Neural progenitor cell (in vitro differentiated cells): ENCODE measurements at places on chromosomes 2 and 18. TPM values are rescaled to one million over a fixed set of nuclear protein-coding genes. Genes with fewer than 3 reads are reported as not detected.

GRCh38 chr18:47149457-47150028 is 757 bp downstream of the HDHD2 start:
- H3K4me1 ChIP-seq = peaks cover 14% of the 10 kb centered on the region
- H3K27me3 ChIP-seq = no peaks in the 10 kb centered on the region
- H3K4me3 ChIP-seq = peak overlapping the region; percentile 75
- DNase-seq = peak; percentile 28
- peak overlapping the region; percentile 87 for H3K27ac ChIP-seq

DNA sequence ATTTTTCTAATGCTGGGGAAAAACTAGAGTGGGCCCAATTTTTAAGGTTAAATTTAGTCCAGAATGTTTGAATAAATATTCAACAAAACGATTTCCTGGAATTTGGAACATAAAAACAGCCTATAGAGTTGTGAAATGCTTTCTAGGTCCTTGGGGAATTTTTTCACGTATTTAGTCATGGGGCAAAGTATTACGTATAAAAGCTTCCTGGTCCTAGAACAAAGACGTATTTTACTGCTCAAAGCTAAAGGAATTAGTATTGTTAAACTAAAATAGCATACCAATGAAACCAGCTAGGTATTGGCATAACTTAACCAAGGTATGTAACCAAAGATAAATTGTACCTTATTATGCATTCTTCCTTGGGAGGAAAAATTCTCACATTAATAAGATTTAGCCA is 1.6 kb downstream of the SESTD1 start:
- H3K27ac ChIP-seq = no peak overlapping the region
- peaks cover 20% of the 10 kb centered on the region for H3K4me1 ChIP-seq
- H3K27me3 ChIP-seq = no peaks in the 10 kb centered on the region
- no peak for DNase-seq
- peak overlapping the region; percentile 99 for H3K4me3 ChIP-seq

The ASPRV1 gene
- total RNA-seq = 0.30 and 1.2 TPM in 2 replicates

GRCh38 chr2:132782176-132782783 is 112.3 kb upstream of the LYPD1 start:
- DNase-seq = no peak
- H3K27ac ChIP-seq = no peak overlapping the region
- H3K27me3 ChIP-seq = no peaks in the 10 kb centered on the region
- H3K4me3 ChIP-seq = no peak overlapping the region
- no peaks in the 10 kb centered on the region for H3K36me3 ChIP-seq
- H3K4me1 ChIP-seq = no peaks in the 10 kb centered on the region

DNA sequence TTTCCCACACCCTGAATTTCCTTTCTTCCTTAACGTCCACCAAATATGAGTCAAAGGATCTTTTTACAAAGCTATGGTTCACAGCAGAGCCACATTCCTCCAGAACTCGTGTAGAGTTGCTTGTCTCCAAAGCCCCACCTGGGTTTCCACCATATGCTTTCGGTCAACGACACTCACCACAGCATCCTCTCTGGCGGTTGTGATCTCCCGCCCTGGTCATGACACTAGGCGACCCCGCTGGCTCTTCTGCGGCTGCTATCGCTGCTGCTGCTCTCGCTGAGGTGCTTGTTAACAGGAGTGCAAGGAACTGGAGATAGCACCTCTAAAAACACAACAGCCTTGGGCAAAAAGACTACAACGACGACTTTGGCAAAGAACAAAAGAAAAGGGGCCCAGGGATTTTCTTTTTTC is 340 bp downstream of the SLC40A1 start:
- H3K36me3 ChIP-seq = no peaks in the 10 kb centered on the region
- peaks cover 100% of the 10 kb centered on the region for H3K27me3 ChIP-seq
- H3K27ac ChIP-seq = no peak overlapping the region
- peak overlapping the region; percentile 81 for H3K4me3 ChIP-seq

DNA sequence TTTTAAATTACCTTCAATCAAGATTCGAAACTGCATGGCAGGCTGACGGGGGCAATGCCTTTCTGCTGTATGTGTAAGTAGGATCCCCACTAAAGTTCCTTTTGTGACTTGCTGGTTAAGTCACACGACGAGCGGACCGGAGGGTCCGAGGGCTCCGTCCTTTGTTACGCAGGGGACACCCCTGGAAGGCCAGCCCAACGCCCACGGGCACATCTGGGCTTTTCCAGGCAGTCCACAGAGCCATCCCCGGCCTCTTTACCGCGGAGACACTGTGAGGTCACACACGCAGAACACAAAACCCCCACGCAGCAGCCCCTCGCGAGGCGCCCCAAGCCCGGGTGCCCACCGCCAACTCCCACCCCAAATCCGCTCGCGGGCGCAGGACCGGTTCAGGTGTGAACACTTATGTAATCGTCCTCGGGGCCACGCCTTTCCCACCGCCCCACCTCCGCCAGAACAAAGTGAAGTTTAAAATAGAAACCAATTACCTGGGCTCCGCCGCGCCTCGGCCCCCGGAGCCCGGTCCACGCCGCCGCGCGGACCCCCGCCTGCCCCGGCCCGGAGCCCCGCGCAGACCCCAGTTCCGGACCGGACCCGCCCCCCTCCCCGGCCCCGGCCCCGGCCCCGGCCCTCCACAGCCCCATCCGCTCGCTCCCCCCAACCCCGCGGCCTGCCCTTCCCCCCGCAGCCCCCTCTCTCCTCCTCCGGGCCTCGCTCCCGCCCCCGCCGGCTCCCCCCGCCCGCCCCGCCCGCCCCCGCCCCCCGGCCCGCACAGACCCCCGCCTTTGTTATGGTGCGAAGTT is 4.2 kb downstream of the ZNF516 start:
- DNase-seq = peak; percentile 56
- no peaks in the 10 kb centered on the region for H3K36me3 ChIP-seq
- no peaks in the 10 kb centered on the region for H3K27me3 ChIP-seq
- H3K27ac ChIP-seq = no peak overlapping the region
- peaks cover 44% of the 10 kb centered on the region for H3K4me1 ChIP-seq

DNA sequence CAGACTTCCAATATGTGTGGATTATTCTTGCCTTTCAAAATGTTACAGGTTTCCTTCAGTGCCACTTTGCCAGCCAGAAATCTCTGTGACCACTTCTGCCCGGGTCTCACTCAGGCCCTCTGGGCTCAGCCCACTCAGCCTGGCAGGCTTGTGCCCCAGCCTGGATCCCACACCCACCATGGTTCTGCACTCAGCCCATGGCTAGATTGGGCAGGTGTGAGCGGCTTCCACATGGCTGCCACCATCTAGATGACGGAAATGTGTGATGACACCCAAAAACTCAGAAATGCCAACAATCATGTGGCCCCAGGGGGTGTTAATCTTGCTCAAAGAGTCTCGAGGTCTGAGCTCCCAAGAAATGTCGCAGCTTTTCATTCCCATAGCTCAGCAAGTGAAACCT is 1097.5 kb upstream of the SLC39A10 start:
- H3K27me3 ChIP-seq = no peaks in the 10 kb centered on the region
- no peak for DNase-seq
- no peaks in the 10 kb centered on the region for H3K36me3 ChIP-seq
- H3K4me3 ChIP-seq = no peak overlapping the region
- H3K4me1 ChIP-seq = no peaks in the 10 kb centered on the region
